ENCODE measurements at places on chromosomes 13 and 19.

DNA sequence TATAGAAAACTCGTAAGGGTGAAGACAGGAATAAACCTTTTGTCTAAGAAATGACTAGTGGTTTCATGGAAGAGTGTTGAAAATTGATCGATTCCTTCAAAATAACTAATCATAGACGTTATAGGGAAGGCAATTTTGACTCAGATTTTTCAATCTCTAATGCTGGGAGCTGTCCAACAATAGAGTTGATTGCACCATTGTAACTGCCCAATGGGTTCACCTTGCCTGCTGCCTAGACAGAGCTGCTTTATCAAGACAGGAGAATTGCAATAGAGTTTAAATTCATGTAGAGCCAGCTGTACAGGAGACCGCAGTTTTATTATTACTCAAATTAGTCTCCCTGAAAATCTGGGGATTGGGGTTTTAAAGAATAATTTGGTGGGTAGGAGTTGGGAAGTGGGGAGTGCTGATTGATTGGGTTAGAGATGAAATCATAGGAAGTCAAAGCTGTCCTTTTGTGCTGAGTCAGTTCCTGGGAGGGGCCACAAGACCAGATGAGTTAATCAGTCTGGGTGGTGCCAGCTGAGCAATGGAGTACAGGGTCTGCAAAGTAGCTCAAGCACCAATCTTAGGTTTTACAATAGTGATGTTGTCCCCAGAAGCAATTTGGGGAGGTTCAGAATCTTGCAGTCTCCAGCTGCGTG lies 16.8 kb upstream of the ADGRE2 start:
- no peak for DNase-seq

DNA sequence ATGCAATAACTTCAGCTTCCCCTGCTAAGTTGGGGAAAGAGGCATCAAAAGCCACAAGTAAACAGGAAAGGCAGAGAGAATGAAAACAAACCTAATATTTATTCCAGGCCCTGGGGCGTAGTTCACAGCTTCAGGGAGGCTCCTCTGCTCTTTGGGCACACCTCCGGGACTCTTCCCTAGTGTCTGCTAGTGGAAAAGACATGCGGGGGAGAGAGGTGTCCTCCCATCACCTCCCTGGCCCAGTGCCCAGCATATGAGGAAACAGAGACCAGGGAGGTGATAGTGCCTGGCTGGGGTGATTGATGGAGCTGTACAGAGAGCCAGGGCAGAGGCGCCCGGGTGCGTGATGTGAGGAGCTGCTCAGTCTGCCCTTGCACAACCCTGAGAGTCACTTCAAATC lies 71.0 kb downstream of the RASL11A start:
- DNase-seq = no peak

DNA sequence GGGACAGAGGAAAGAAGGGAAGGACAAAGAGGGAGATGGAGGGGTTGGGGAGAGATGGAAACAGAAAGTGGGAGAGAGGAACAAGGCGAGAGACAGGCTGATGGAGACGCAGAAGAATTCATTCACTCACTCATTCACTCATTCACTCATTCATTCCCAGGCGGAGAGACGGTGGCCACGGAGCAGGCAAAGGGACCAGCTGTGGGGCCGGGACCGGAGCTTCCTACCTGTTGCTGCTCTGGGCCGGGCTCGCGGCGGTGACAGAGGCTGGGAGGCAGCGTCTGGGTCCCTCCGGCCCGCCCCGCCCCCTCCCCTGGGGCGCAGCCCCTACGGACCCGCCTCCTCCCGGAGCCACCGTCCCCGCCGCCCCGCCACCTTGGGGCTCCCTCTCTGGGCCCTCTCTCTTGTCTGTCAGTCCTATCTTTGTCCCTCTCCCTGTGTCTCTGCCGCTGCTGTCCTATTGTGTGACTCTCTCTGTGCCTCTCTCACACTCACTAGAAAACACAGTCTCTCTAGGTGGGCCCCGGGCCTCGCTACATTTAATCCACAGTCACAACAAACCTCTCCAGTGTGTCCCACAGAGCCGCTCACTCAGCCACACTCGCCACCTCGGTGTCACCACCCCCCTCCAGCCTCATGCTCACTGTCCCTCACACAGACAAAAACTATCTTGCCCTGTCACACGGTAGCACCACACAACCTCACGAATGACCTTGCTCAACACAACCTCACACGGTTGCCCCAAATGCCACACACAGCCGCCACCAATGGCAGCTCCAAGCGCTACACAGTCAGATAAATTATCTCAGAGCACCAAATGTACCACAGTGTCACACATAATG lies at the start of gene GNG8:
Gene GNG8 (minus strand): TSS at position 283 of the 842 bp plus-strand sequence. CDS start 1,520 bp downstream, outside the sequence.
- peak; percentile 32 for DNase-seq

- DNase-seq = no peak
Observed at GRCh38 chr13:113931841-113932459, 41.9 kb downstream of the C13orf46 start.

DNA sequence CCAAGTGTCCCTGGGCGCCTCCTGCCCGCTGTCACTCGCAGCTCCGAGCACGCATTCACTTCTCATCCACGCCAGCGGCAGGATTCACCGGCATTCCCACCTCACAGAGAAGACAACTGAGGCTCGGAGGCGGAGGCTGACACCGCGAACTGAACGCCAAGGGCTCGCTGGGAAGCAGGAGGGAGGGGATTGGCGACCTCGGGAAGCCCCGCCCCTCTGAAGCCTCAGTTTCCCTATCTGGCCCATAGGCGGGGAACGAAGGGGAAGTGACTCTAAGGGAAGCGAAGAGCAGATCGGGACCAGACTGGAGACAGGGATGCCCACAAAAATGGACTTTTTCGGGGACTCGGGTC lies 256 bp downstream of the MICOS13 start:
- DNase-seq = no peak

- no peak for DNase-seq
Observed at GRCh38 chr13:36074659-36075058, 56.5 kb downstream of the DCLK1 start.

DNA sequence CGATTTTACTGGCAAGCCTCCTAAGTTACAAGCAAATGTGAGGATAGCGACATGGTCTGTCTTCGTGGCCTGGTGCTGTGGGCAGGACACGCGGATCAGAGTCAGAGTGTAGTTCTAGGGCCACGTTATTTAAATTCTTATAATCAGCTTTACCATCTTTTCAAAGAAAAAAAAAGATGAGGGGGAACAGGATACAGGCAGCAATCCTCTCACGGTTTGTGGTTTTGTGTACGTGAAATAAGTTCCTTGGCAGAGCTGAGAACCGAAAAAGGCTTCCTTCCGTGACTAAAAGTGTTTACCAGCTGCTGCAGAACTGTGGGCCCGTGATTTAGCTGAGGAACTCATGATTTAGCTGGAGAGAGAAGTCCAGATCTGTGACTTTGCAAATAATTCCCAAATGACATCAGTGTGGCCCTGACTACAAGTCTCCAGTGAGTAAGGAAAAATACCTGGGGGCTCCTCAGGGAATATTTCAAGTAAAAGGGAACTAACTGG lies 27.2 kb downstream of the RCBTB2 start:
- no peak for DNase-seq

GRCh38 chr19:45676851-45677263 lies 8.8 kb downstream of the GIPR start:
- peak; percentile 62 for DNase-seq

GRCh38 chr13:105719859-105720258 lies 815.6 kb downstream of the EFNB2 start:
- no peak for DNase-seq

- no peak for DNase-seq
Observed at GRCh38 chr13:57925250-57925649, 293.7 kb downstream of the PCDH17 start.

- no peak for DNase-seq
Observed at GRCh38 chr13:26280295-26280694, 26.4 kb downstream of the CDK8 start.

DNA sequence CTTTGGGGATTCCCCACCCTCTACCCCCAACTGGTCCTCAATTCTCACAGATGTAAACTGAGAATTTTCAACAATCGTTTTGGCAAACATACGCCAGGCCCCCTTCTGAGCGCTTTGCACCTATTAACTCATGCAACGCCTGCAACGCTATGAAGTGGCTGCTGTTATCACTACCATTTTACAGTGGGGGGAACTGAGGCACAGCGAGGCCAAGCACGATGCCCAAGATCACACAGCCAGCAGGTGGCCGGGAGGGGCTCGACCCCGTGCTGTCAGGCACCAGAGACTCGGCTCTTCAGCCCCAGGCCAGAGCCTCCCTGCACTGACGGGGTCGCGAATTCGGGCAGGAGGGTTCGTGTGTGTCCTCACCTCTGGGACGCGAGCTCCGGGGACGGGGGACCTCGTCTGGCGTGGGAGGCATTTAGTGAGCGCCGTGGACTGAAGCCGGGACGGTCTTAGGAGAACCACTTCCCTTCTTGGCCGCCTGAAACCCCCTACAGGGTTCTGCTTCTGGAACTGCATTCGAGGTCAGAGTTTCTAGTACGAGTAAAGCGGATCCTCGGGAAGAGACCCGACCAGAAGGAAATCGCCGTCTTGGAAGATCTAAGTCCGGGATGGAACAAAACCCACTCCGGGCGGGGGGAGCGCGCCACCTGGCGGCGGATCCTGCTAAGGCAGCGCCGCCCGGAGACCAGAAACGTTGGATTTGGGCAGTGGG lies 21.0 kb downstream of the ZNF114 start:
- peak; percentile 66 for DNase-seq

GRCh38 chr13:78655906-78656305 lies 3.0 kb downstream of the OBI1 start:
- DNase-seq = no peak

- DNase-seq = no peak
Observed at GRCh38 chr19:3124630-3125029, 11.2 kb upstream of the GNA15 start.

DNA sequence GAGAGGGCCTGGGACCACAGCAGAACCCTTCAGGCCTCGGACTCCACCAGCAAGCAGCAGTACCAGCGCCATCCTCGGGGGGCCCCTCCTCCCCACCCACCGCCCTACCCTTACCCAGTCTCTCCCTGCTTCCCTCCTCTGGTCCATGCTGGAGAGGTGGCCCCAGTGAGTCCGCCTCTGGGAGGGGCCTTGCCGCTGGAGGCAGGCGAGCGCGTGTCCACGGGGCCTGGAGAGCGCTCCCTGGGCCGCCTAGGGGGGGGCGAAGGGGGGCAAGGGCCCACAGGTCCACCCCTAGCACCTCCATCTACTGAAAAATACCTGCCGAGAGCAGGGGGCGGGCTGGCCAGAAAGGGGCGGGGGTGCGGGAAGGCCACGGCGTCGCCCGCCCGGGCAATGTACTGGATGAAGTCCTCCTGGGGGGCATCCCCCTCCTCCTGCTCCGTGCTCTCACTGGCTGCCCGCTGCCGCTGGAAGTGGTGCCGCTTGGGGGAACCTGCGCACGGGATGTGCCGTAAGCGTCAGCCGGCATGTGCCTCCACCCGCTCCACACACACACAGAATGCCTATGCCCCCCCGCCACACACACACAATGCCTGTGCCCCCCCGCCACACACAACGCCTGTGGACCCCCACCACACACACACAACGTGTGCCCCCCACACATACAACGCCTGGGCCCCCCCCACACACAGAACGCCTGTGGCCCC lies 6.9 kb downstream of the CBARP start:
- DNase-seq = no peak

- DNase-seq = no peak
Observed at GRCh38 chr13:52800856-52801255, 47.6 kb downstream of the PCDH8 start.

DNA sequence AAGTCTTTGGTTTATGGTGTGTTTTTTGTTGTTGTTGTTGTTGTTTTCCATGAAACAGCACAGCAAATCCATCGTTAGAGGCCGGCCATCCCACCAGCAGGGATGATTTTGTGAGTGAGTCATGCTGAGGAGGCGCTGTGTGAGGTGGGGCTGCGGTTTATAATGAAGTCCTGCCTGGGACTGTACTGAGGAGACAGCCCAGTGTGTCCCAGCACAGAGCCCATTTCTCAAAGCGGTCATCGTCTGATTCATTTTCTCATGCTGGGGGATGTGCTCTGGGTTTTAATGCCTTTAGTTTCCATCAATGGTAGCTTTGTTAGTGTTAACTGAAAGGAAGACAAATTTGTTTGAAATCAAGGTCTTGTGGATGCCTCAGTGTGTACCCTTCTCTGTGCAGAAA lies 129.3 kb upstream of the SERP2 start:
- DNase-seq = no peak

DNA sequence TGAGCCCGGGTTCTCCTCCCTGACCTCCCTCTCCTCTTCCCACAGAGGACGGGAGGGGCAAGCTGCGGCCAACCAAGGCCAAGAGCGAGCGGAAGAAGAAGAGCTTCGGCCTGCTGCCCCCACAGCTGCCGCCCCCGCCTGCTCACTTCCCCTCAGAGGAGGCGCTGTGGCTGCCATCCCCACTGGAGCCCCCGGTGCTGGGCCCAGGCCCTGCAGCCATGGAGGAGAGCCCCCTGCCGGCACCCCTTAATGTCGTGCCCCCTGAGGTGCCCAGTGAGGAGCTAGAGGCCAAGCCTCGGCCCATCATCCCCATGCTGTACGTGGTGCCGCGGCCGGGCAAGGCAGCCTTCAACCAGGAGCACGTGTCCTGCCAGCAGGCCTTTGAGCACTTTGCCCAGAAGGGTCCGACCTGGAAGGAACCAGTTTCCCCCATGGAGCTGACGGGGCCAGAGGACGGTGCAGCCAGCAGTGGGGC lies 162.2 kb downstream of the KDM4B start:
- DNase-seq = no peak

DNA sequence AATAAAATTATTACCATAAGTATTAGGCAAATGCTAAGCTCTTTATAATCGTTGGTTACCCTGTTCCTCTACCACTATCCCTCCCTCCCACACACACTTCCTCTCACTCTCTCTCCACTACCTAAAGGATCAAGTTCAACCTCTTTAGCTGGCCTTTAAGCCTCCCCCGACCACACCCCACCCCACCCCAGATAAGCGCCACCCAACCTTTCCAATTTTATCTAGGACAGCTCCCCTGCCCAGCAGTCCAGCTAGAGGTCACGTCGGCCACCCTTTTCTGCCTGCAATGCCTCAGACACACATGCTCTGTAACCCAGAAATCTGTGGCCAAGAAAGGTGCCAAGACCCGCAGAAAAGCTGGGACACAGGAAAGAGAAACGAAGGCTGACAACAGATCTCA lies 1.1 kb downstream of the LYPD4 start:
- DNase-seq = no peak
